ENCODE measurements at places on chromosomes 1 and 21.

DNA sequence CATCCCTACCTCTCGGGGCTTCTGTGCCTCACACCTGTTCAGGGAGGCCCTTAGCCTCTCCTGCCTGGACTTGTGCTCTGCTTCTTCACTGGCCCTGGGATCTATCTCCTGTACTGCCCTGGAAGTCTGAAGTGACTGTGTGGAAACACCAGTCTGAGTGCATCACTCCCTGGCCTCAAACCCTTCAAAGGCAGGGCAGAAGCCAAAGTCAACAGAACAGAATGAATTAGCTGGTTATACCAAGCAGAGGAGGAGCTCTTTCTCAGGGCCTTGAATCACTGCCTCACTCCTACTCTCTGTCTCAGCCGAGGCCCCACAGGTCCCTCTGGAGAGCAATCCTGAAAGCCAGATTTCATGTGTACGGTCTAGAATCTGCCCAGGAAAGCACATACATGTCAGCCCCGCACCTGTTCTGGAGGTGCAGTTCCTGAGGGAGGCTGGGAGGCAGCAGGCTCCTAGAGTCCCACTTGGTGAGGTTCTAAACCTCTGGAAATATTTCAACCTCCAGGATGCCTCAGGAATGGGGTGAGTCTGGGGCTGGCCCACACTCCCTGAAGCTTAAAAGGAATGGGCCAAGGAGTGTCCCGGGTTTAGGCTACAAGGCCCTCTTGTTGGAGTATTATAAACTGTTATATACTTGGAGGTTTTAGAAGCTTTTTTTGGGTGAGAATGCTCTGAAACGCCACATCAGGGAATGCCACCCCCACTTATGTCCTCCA is 98.3 kb downstream of the ABCA4 start:
- no peak for DNase-seq

DNA sequence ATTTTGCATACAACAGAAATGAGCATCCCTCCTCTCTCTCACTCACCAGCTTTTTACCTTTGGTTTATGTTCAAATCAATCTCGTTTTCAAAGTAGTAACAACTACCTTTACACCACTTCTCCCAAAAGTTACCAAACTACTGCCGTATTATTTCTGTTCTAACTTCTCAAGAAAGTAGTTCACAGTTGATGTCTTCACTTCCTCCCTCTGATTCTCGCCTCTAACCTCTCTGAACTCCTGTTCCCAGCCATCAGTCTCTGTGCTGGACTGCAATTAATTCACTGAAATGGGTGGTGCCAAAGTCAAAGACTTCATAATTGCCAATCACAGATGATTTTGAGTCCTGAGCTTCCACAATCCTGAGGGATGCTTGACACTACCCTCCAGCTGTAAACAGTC is 54.0 kb downstream of the ZNF281 start:
- no peak for DNase-seq

- DNase-seq, result peak; percentile 32
Observed at GRCh38 chr1:23614032-23614660, 54.8 kb upstream of the ID3 start.

- no peak for DNase-seq
Observed at GRCh38 chr1:179178950-179179349, 50.5 kb downstream of the ABL2 start.

- peak; percentile 38 for DNase-seq
Observed at GRCh38 chr1:160834945-160835565, 27.6 kb downstream of the CD244 start.

DNA sequence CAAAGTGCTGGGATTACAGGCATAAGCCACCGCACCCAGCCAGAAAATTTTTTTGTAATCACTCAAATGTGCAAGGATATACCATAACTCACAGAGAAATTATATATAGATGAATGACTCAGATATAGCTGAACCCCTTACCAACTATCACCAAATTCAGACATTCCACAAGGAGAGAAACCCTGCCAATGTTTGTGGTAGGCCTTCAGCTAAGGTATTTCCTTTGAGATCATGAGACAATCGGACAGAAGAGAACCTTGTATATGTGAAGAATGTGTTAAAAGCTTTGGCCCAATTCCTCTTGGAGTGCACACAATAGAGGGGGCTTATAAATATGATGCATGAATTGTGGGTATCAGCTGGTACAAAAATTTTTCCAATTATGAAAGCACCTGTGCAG is 50.7 kb downstream of the ZNF684 start:
- DNase-seq, result no peak

- no peak for DNase-seq
Observed at GRCh38 chr1:94619731-94620130, 78.2 kb upstream of the F3 start.

DNA sequence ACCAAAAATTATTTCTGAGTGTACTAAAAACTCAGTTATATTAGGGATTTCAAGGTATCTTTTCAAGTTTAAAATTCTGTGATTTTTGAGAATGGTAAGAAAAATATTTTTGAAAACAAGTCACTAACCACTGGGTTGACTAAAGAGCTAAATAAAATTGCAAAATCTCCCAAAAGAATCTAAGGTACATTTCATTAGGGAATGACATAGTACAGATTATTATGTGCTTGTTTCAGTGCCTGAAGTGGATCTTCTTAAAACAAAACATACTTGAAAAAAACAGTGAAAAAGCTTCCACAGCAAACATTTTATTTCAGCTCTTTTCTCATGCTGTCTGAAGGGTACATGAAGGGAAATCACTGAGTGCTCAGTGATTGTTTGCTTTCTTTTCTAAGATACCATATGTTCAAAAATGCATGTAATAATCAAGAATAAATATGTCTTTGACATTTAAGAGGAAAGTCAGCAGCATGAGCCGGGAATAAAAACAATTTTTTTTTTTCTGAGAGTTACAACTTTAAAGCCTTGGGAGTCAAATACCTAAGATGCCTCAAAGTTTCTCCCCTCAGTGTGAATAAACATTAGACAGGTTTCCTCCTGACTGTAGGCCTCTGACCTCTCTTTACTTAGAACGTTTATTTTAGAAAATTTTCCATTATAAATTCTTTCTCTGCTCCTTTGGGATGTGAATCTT is 200.7 kb downstream of the KCNT2 start:
- no peak for DNase-seq

GRCh38 chr1:59138402-59138801 is 158.5 kb upstream of the FGGY start:
- DNase-seq, result no peak

GRCh38 chr1:191034132-191034531 is 556.5 kb upstream of the BRINP3 start:
- DNase-seq, result no peak

DNA sequence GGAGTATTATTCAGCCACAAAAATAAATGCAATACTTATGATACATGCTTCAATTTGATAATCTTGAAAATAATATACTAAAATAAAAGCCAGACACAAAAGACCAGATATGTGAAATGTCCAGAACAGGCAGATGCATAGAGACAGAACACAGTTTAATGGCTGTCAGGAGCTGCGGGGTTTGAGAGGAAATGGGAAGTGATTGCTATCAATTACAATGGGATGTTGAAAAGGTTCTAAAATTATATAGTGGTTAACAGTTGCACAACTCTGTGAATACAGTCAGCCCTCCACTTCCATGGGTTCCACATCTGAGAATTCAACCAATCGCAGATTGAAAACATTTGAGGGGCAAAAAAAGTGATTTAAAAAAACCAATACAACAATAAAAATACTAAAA is 54.0 kb downstream of the LTN1 start:
- no peak for DNase-seq
